ENCODE measurements at places on chromosomes 7 and 10.
A peak's percentile ranks its signal among the peaks of the same experiment; 100 is the strongest.

- no peak for DNase-seq
Measured at GRCh38 chr7:40544221-40544723, 409.5 kb downstream of the SUGCT start.

GRCh38 chr10:118827466-118828155 lies 72.8 kb upstream of the CACUL1 start:
- DNase-seq = no peak

DNA sequence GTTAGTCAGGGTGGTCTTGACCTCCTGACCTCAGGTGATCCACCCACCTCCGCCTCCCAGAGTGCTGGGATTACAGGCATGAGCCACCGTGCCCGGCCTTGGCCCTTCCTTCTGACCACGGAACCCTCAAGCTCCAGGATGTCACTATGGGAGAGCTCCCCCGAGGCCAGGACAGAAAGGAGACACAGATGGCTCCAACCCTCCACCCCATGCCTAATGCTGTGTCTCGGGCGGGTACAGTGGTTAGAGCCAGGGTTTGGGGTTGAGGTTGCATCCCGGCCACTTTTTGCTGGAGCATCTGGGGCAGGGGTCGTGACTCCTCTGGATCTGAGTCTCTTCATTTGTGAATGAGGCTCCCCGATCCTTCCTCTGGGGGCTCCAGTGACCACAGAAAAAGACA lies 8.1 kb downstream of the MYL10 start:
- no peak for DNase-seq

GRCh38 chr7:107564553-107565298 lies 955 bp downstream of the DUS4L start:
- no peak for DNase-seq

GRCh38 chr7:934469-935163 lies 19.9 kb downstream of the ADAP1 start:
- DNase-seq = no peak

DNA sequence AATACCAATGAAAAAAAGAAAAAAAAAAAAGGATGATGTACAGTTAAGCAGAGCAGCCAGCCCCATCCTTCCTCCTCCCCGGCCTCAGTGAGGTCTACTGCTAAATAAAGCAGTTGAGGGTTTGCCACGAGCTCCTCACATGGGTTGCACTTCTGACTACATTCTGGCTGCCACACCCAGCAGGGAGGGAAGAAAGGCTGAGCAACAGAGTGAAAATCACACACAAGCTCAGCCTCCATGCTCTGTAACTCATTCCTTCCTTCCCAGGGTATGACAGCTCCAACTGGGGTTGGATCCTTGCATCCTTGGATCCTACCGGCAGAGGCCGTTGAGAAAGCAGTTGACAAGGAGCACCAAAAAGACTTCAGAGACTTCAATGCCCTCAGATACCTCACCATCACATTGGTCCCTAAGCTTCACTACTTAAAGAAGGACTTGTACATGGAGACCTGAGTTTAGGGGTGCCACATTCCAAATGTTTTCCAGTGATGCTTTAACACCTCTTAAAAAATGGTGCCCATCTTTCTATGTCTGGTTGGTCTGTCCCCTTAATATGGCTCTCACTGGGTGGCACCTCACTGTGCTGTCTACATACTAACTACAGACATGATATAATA lies 52.9 kb upstream of the PIK3CG start:
- no peak for DNase-seq

GRCh38 chr10:110210674-110211464 lies 3.5 kb downstream of the MXI1 start:
- peak; percentile 84 for DNase-seq

DNA sequence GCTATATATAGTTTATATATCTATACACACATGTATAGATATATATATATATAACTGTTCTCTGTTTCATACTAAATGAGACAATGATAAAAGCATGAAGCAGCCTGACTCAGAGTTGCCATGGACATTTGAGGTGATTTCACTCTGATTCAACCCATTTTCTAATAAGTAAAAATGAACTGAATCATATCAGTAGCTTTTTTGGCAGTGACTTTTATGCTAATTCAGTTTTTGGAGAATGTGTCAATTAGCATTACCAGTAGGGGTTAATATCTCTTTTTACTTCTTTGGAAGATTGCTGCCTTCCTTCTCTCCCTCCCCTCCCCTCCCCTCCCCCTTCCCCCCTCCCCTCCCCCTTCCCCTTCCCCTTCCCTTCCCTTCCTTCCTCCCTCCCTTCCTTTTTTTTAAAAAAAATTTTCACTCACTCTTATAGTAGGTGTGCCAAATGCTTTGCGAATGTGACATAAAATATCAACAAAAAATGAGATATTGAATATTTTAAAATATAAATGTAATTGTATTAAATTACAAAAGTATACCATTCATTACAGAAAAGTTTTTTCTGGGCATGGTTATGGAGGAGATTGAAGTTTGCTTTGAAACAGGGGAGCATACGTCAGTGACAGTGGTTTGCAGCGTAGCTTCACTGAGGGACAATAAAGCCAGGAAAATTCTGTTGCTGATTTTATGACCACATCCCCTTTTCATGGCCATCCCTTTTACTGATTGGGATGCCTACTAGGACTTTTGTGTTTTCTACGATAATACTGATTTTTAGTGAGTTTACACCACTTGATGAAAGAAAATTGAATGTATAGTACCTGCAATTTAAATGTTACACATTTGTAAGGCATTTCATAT lies 64.0 kb upstream of the KLF6 start:
- no peak for DNase-seq

- no peak for DNase-seq
Measured at GRCh38 chr7:38368191-38368605, 94.8 kb upstream of the TARP start.

DNA sequence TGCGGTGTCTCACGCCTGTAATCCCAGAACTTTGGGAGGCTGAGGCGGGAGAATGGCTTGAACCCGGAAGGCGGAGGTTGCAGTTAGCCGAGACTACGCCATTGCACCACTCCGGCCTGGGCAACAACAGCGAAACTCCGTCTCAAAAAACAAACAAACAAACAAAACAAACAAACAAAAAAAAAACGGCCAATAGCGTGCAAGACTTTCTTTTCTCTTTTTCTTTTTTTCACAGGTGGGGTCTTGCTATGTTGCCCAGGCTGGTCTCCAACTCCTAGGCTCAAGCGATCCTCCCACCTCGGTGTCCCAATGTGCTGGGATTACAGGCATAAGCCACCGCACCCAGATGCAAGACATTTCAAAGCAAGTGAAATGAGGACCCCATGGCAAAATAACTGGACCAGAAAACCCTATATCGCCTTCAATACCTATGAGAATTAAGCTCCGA lies 1.6 kb downstream of the PSAP start:
- DNase-seq = no peak

DNA sequence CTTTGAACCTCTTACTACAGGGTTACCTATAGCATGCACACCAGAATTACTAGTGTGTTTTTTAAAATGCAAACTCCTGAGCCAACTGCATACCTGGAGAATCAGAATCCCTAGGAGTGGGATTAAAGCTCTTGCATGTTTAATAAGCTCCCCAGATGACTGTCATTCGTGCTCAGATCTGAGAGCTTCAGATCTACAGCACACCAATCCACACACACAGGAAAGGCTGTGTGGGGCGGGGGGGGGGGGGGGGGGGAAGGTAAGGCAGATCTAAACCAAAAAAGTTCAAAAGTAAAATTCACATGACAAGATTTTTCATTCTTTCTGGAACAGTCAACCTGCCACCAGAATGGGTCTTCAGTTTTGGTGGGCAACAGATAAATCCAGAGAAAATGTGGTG lies 5.5 kb downstream of the FAM3C start:
- DNase-seq = no peak

- no peak for DNase-seq
Measured at GRCh38 chr10:123458933-123459332, 207.2 kb upstream of the GPR26 start.

GRCh38 chr10:72802763-72803505 lies 90.6 kb upstream of the OIT3 start:
- no peak for DNase-seq

- DNase-seq = no peak
Measured at GRCh38 chr10:103648636-103649532, 155.4 kb downstream of the NEURL1 start.

DNA sequence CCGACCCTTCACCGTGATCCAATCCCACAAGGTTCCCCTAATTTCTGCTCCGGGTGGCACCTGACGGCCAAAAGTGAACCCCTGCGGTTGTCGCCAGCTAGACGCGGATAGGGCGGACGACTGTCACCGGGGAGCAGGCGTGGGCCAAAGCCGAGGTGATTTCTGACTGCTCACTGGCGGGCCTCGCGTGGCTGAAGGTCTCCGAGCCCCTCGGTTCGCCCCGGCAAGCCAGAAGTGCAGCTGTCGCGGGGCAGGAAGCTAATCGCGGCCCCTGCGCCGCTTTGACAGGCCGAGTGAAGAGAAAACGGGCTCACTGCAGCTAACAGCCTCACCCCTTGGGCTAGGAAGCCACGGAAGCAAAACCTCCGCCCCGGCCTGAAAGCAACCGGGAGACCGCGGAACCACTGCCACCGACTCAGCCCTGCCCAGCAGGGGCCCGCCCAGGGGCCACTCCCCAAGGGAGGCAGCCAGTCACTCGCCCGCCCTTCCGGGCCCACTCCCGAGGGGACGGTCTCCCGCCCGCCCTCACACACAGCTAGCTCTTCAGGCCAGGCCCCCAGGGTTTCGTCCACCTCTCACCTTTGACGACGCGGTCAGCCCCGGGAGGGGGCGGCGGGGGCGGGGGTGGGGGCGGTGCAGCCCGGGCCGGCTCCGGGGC lies 469 bp downstream of the PPP3CB start:
- DNase-seq = peak; percentile 79

DNA sequence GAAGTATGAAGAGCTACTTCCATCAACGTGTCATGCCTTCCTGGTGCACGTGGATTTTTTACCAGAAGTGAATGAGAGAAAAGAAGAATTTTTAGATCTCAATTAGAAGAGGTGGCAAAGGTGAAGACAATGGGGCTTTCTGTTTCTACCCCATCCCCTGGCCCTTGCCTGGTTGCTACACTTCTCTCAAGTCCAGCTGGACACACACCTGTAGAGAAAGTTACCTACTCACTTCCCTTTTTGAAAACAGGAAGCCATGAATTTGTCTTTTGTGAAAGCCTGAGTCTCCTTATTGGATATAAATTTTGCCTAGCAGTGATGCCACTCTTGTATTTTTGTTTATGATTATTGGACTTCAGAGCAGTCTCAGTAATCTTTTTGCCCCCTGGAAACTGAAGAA lies 142.9 kb upstream of the AKR1E2 start:
- DNase-seq = no peak

DNA sequence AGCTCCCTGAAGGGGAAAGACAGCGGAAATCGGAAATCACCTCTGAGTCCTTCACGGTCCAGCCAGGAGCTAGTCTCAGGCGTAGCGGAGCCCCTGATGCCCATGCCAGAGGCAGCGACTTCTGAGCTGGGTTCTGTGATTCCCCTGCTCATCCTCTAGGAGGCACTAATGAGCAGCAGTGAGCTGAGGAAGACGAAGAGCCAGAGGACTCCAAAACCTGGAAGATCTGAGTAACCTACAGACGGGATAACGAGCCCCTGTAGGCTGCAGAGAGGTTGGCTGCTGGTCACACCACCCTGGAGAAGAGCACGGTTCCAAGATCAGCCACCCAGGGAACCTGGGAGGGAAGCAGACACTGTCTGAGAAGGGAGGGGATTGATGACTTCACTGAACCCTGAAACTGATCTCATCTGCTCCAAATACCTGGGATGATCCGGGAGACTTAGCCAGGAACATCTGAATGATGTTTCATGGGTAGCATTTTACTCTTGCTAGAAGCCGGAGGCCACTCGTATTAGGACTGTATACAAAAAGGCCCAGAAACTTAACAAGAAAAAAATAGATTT lies 304.1 kb downstream of the PAXIP1 start:
- DNase-seq = no peak

DNA sequence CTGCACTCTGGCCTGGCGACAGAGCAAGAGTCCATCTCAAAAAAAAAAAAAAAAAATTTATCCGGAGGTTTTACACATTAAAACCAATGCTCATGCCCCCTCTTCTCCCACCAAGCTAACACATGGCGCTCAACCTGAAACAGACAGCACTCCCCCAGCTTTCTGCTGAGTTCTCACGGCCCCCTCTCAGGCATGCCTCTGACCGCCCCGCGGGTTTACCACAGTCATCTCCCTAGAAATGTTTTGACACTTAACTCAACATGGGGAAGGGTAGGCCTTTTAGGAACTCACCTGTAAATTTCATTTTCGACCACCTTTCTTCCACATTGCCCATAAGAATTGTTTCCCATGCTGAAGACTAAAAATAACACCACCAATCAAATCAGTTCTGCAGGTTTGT lies 9.3 kb downstream of the RCC1L start:
- no peak for DNase-seq

- peak; percentile 33 for DNase-seq
Measured at GRCh38 chr7:150737265-150738055, at the start of gene GIMAP5. Gene GIMAP5, plus strand, starts transcription at chr7:150737418. Its CDS starts 3,467 bp downstream, at chr7:150740885.

GRCh38 chr7:107924841-107925504 lies 34.0 kb downstream of the DLD start:
- DNase-seq = no peak

DNA sequence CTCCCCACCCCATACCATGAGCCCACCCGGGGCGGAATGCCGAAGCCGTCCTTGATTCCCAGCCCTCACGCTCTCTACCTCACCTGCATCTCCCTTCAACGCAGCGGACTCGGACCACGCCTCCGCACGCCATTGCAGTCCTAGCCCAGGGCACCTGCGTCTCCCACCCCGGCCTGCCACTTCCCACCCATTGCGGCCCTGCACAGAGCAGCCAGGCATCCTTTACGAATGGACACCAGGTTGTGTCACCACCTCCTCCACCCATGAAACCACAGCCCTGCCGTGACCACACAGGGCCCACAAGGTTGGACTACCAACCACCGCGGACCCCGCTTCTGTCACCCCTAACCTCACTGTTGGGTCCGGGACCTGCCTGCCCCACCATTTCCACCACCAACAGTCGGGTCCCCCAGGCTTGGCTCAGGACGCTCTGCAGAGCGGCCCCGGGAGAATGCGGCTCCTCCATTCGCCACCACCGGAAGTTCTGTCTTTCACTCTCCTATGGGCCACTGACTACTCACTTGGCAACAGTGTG lies 232.5 kb downstream of the MAD1L1 start:
- no peak for DNase-seq

GRCh38 chr10:46544989-46545791 lies 11.3 kb downstream of the GPRIN2 start:
- no peak for DNase-seq

GRCh38 chr10:79375321-79376077 lies 28.2 kb downstream of the PPIF start:
- DNase-seq = no peak

- DNase-seq = no peak
Measured at GRCh38 chr7:105840981-105841749, 35.2 kb downstream of the ATXN7L1 start.

DNA sequence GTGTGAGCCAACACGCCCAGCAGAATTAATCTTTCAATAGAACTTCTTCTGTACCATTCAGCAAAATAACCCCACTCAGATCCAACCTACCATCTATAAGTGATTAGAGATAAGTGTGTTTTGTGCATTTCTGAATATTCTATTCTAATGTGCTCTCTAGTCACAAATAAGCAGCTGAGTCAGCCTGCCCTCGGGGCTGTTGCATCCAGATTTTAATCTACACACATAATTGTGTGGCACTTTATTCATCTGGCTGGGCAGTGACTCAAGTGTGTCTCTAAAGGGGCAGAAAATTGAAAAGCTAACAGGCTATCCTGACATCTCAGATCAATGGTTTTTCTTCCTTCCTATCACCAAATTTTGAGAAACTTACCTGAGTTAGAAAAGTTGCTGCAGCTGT lies 60.3 kb downstream of the PRR15 start:
- no peak for DNase-seq

- DNase-seq = no peak
Measured at GRCh38 chr7:80859272-80859970, 59.4 kb downstream of the SEMA3C start.

GRCh38 chr7:70466725-70467364 lies 665.1 kb upstream of the GALNT17 start:
- no peak for DNase-seq

Data from activated CD8-positive, alpha-beta memory T cell treated with anti-CD3 and anti-CD28 coated beads for 1 hour (primary cell).